Stimulated activated memory B cell treated with anti-CD40 and anti-IgM and Interleukin-4, amounts not matched to agents 10 μg/mL and 1 μg/mL and 100 μg/mL, for 72 hours (primary cell): ENCODE measurements at places on chromosomes 16 and 17.

GRCh38 chr17:69732272-69732918, 317.9 kb downstream of the MAP2K6 start:
- ATAC-seq: no peak

DNA sequence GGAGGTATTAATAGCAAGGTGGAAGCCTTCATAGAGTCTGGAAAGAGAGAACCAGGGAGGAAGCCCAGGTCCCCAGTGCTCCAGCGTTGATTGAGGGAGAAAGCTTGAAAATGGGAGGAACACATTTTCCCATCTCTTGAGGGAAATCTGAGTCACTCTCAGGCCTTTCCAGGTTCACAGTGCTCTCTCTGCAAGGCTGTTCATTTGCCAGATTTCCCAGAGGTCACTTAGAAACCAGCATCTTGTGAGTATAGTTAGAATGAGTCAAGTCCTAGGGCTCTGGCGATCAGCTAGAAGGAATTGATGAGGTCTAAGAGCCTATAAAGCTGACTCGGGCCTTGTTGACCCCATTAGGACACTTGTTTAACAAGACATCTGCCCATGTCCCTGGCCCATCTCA, 17.7 kb upstream of the ZNF594 start:
- no peak for ATAC-seq

- ATAC-seq: no peak
Observed at GRCh38 chr16:68400924-68401460, 47.3 kb downstream of the SMPD3 start.

DNA sequence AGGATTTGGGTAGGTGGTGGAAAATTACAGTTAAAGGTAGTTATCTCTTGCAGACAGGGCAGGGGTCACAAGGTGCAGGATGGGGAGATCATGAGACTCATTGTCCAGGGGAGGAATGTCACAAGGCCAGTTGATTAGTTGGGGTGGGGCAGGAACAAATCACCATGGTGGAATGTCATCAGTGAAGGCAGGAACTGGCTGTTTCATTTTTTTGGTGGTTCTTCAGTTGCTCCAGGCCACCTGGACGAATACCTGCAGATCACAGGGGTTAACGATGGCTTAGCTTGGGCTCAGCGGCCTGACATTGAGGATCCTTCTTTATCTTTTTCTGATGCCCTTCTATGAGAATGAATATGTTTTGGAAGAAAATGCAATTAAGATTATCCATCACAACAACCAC, 87.1 kb downstream of the KPNA2 start:
- ATAC-seq: no peak

DNA sequence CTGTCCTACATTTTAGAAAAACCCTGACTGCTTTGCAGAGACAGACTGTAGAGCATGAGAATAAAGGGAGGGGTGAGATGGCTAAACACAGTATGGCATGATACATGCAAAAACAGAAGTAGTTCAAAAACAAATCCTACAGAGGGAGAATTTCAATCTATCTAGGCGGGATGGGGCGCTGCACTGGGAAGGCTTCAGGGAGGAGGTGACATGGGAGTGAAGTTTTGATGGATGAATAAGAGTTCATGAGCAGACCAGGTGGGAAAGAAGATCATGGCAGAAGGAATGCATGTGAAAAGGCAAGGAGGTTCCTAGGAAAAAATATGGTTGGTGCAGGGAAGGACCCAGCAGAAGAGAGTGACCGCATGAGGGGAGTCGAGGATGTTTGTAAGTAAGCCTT, 19.2 kb downstream of the HS3ST3B1 start:
- ATAC-seq: no peak

DNA sequence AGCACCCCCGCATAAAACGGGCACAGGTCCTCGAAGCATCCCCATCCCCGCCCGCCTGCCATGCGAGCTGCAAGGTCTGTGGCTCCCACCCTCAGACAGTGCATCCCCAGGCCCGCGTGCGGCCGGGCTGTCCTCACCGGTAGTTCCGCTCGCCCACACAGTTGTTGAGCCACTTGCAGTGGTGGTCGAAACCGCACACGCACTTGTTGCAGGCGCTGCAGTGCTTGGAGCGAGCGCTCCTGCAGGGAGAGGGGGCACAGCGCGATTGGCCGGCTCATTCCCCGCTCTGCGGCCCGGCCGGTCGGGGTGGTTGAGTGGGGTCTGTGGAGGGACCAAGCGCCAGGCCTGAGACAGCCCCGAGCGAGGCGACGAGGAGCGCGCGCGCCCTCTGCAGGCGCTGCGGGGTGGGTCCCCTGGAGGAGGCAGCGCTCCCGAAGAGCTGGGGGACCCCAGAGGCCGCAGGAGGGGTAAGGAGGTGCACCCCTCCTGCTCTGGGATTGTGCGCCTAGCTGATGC, 6.0 kb upstream of the TPPP3 start:
- peak; percentile 71 for ATAC-seq

DNA sequence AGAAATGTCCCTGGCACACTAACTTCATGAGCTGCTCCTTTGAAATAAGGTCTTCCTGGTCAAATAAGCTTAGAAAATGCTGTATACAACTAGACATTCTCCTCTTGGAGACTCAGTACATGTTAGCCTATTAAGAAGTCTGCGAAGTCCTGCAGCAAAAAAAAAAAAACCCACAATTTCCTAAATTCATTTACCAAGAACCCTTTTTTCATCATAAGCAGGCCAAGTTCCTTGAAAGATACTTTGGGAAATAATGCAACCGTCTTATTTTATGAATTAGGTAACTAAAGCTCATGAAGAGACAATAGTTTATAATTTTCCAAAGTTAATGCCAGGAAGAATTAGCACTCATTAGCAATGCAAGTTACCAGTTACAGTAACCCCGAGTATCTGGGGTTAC, 49.0 kb upstream of the HAS3 start:
- ATAC-seq: no peak

DNA sequence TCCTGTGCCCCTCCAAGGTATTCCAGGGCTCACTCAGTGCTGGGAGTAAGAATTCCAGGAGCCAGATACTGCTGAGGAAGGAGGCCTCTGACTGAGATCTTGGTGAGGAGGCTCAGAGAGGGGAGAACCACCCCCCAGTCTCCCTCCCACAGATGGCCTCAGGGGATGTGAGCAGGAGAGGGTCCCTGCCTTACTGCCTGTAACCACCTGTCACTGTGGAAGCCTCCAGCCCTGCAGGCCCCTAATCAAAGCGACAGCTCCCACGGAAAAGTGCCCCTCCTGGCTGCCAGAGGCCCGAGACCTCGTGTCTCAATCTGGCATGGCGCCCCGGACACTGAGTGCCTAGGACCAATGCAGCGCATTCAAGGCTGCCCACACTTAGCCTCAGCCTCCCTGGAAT, 7.7 kb upstream of the C17orf113 start:
- ATAC-seq: no peak

- ATAC-seq: no peak
Observed at GRCh38 chr16:54934481-54935265, 4.0 kb downstream of the IRX5 start.

DNA sequence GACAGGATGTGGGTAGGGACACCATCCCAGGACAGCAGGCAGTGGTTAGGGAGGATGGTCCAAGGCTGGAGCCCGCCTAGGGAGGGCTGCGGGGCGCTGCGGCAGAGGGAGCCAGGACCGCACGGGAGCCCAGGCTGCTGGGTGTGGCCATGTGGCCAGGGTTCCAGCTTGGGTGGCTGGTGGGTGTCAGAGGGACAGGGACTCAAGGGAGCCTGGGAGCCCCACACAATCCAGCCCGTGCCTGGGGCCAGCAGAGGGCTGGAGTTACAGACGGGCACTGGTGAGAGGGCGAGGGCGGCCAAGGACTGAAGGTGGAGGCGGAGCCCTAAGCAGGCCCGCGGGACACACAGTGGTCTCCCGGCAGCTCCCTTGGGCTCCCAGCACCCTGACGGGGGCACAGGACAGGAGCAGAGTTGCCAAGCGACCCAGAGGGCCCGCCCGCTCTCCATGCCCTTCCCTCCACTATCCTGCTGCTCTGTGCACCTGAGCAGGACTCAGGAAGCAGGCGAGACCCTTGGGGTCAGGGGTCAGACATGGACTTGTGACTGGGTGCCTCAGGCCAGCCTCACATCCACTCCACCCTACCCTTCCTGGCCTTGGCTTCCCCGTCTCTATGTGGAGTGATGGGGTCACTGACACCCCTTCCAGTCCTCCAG, 7.1 kb downstream of the MRPL28 start:
- no peak for ATAC-seq

DNA sequence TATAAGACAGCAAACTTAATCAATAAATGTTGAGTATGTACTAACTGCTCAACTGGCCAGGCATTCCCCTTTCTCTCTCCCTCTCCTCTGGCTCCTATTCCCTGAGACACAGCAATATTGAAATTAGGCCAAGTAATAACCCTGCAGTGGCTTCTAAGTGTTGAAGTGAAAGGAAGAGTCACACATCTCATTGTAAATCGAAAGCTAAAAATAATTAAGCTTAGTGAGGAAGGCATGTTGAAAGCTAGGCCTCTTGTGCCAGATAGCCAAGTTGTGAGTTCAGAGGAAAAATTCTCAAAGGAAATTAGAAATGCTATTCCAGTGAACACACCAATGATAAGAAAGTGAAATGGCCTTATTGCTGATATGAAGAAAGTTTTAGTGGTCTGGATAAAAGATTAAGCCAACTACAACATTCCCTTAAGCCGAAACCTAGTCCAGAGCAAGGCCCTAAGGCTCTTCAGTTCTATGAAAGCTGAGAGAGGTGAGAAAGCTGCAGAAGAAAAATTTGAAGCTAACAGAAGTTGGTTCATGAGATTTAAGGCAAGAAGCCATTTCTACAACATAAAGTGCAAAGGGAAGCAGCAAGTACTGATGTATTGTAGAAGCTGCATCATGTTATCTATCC, 35.4 kb upstream of the ABCC11 start:
- ATAC-seq: no peak

GRCh38 chr17:47192554-47192953, 3.5 kb upstream of the CDC27 start:
- ATAC-seq: peak; percentile 29

DNA sequence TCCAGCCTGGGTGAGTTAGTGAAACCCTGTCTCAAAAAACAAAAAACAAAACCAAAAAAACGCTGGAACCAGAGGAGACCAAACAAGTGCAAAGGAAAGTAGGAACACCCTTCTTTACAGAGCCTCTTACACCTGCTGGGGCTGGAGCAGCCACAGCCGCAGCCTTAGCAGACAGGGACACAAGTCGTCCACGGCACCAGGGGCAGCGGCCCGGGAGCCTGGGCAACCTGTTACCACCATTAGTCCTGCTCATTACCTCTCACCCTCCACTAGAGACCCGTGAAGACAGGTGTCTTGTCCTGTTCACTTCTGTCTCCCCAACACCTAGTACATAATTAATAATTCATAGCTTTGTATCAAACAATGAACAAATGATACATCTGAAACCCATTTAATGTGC, 83.6 kb downstream of the C16orf78 start:
- no peak for ATAC-seq

- ATAC-seq: peak; percentile 80
Observed at GRCh38 chr16:89909777-89910716, 8.6 kb upstream of the MC1R start.

- ATAC-seq: peak; percentile 58
Observed at GRCh38 chr17:18326039-18326438, 10.9 kb downstream of the SMCR8 start.

DNA sequence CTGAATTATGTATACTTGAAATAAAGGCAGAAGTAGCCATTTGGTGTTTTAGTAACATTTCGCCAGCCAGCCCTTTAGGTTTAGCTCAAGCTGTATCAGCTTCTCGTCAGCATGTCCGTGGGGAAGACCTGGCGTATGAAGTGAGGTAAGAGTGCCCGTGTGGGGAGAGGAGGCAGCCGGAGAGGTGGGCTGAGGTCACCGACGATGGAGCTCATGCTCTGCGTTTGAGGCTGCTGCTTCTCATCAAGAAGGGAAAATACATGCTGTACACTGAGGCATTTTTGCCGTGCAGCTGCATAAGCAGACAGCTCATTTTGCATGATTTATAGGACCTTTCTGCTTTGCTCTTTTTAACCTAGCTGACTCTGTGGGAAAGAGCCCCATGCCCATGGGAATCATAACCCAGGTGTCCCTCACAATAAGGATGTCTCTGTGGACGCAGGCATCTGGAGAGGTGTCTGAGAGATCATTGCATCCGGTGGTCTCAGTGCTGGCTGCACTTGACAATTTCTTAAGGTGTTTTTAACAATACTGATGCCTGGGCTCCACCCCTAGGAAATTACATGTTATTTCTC, 179.1 kb downstream of the ABCC12 start:
- ATAC-seq: no peak

GRCh38 chr17:33152783-33153182, 140.3 kb downstream of the ASIC2 start:
- ATAC-seq: no peak

GRCh38 chr16:69408475-69408874, 15.9 kb upstream of the CYB5B start:
- no peak for ATAC-seq

DNA sequence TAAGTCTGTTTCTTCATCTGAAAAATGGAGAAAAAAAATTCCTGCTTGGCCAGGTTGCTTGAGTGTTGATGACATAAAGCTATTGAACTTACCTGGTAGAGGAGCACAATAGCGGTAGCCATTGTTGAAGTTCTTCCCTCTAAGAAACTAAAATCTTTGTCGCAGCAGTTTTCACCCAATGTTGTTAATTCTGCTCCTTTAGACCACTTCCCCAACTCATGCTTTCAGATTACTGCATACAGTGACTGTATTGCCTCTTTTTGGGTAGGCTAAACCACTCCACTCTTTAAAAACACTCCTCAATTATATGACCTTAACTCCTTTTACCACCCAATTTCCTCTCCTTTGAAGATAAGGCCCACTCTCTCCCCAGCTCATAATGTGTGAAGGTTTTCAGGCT, 35.7 kb upstream of the CCL2 start:
- no peak for ATAC-seq

GRCh38 chr17:8324923-8325322, 14.7 kb upstream of the ODF4 start:
- peak; percentile 22 for ATAC-seq

GRCh38 chr17:74807925-74808324, 31.8 kb upstream of the NAT9 start:
- no peak for ATAC-seq

GRCh38 chr16:83723244-83723643, 84.5 kb upstream of the HSBP1 start:
- ATAC-seq: no peak

DNA sequence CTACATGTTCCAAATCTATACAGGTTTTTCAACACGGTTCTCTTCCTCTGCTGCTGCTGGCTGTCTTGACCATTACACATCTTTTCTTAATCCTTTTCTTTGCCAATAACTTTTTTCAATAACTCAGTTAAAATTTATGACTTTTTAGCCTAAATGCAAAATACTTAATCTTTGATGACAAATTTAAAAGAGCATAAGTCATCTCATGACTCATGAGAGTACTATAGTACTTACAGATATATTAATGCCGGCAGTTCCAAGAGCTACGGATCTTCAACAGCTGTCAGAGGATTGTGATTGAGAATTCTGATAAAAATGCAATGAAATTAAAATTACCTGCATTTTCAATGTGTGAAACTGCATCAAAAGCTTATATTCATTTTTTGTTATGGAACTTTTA, 105.5 kb downstream of the KPNA2 start:
- ATAC-seq: no peak

GRCh38 chr17:50576864-50577263, 16.3 kb downstream of the CACNA1G start:
- ATAC-seq: no peak
